ENCODE measurements at places on chromosomes 7 and 10.

GRCh38 chr10:77792155-77792554, 134.4 kb downstream of the DLG5 start:
- no peak for DNase-seq

DNA sequence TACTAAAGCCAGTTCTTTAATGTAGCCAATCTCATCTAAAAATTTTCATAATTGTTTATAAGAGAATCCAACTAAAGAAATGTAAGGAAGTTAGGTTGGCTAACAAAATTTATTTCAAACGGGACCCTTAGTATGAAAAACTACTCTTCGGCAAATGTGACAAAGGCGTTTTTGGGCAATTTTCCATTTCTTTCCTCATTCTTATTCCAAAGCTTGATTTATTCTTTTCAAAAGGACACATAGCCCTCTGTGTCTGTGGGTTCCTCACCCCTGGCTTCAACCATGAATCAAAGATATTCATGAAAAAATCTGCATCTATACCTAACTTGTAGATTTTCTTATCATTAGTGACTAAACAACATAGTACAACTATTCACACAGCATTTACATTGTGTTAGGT, 195.9 kb downstream of the ZMYND11 start:
- DNase-seq = no peak

GRCh38 chr10:19488592-19489280, 327.5 kb upstream of the PLXDC2 start:
- DNase-seq = no peak

GRCh38 chr7:94160719-94161435, 156.7 kb upstream of the BET1 start:
- peak; percentile 80 for DNase-seq

GRCh38 chr10:2263561-2263960, 526.2 kb upstream of the ADARB2 start:
- no peak for DNase-seq

- DNase-seq = no peak
Measured at GRCh38 chr7:22064816-22065215, 119.1 kb upstream of the CDCA7L start.
